ENCODE measurements at places on chromosomes 13 and 19.

GRCh38 chr19:35081201-35081600 is 34.4 kb upstream of the FXYD3 start:
- DNase-seq: no peak

DNA sequence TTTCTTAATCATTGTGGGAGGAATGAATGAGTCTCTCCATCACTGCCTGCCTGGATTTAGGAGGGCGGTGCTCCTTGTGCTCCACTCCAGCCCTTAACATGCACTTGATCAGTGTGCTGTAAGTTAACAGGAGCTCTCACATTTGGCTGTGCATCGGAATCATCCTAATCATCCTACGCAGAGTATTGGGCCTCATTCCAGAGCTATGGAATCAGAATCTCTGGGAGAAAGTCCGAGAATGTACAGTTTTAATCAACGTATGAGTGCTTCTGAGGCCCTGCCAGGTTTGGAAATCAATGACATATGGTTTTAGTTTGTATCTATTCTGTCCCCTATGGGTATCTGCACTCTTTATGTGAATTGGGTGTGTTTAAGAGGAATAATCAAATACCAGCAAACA is 34.9 kb upstream of the DCLK1 start:
- DNase-seq: no peak

DNA sequence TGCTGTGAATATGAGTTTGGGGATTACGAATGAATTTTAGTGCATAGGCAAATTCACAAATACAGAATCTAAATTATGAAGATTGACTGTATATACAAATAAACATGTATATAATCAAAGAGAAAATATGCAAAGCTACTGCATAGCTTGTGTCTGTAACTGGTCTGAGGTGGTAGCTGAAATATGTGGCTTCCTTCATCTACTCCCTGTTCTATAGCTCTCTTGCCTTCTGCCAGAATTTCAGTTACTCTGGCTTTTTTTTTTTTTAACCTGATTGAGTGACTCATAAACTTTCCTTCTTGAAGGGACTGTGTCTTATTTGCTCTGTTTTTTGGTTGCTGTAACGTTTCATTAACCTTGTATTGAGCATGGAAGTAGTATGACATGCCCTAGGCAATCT is 26.6 kb downstream of the DNAJC3 start:
- DNase-seq: no peak

GRCh38 chr19:56153507-56153906 is 12.4 kb downstream of the ZNF444 start:
- DNase-seq: no peak

DNA sequence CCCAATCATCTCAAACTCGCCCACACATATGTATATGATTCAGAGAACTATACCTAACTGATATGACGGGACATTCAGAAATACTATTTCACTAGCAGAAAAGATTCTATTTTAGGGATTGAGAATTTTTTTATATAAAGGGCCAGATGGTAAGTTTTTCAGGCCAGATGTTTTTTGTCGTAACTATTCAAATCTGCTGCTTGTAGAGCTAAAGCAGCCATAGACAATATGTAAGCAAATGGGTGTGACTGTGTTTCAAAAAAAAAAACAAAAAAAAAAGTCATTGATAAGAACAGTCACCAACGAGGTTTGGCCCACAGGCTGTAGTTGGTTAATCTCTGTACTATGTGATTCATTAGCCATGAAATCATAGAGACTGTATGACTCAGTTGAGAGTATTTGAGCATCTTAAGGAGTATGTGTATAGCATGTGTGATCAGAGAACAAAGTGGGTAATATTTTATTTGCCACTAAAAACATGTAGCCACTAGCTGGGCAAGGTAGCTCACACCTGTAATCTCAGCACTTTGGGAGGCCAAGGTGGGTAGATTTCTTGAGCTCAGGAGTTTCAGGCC is 2724.7 kb downstream of the PCDH9 start:
- DNase-seq: no peak

Measured in amniotic stem cell (primary cell).